ENCODE measurements at places on chromosomes 7 and 10. TPM values are rescaled to one million over a fixed set of nuclear protein-coding genes. Genes with fewer than 3 reads are reported as not detected.

GRCh38 chr10:129962872-129963640, 1.0 kb downstream of the EBF3 start:
- no peak for DNase-seq

GRCh38 chr10:45096001-45096400, 95.3 kb downstream of the ZNF22 start:
- DNase-seq, result no peak

- no peak for DNase-seq
These were observed 149.3 kb upstream of the NRP1 start for GRCh38 chr10:33483816-33484190.

DNA sequence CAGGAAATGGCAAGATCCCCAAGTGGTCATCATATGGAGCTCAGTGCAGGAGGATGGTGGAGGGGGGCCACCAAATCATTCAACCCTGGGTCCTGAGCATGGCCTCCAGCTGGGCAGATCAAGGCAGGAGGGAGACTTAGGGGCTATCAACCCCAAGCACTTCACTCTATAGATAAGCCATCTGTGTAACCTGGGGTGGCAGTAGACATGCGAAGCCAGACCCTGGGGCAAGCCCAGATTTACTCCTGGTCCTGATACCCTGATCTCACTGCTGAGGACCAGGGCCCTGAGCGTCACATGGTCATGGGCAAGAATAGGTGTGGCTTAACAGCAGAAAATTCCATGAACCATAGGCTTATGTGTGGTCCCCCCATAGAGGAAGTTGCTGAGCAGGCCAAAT, 173.0 kb upstream of the ADCY1 start:
- DNase-seq, result no peak

DNA sequence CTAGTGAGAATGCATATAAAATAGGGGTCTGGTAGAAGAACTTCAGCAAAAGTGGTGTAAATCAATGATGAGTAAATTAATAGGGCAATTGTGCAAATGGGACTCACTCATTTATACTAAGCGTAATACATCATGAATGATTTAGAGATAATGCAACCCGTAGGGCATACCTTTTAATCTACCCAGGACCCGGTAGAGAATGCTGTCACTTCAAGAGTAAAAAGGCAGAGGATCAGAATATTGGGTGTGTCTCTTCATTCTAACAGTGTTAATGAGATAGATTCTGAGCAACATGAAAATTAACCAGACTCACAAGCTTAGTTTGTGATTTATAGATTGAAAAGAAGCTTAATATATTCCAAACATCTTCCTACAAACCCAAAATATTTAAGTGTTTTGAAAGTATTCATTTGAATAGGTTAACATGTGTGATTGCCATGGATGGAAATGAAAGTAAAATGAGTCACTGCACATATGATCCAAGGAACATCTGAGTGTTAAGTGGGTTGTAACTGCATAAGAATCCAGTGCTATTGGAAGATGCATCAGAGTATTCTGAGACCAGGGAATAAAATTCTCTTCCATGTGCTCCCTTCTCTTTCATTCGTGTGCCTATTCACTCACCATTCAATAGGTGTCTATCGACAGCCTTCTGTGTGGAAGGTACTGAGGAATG, 690.6 kb downstream of the AUTS2 start:
- no peak for DNase-seq

DNA sequence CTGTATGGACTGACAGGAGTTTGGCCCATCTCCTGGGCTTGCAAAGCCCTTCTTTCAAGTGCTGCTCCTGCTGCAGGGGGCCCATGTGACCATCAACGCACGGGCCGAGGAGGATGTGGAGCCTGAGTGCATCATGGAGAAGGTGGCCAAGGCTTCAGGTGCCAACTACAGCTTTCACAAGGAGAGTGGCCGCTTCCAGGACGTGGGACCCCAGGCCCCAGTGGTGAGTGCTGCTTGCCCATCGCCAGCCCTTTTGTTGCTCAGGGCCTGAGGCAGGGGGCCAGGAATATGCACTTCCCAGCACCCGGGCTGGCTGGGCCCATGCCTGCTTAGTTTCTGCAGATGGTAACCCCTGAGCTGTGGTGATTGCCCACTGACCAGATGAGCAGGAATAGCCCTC, 8.7 kb downstream of the PGAM2 start:
- DNase-seq, result no peak

The GNAT3 gene
- total RNA-seq, result 1.2 TPM

DNA sequence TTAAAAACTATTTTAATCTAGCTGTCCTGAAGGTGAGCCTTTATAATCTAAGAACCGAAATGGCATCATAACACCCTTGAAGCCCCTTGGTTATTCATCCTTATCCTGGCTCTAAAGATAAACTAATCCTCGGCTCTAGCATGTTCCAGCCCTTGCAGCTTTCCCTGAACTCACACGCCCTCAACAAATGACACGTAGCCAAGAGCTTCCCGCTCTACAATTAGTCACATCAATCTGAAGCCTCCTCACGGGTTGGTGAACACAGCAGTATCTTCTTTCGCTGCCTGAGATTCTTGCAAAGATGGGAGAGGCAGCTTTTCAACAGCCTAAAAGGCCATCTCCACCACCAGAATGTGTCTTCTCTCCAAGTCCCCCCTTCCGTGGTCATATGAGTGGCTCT, 4.1 kb downstream of the FRMD4A start:
- DNase-seq, result no peak

GRCh38 chr10:126255313-126255712, 133.0 kb downstream of the ADAM12 start:
- no peak for DNase-seq

The RPS24 gene
- total RNA-seq, result 978 TPM

- no peak for DNase-seq
These were observed 31.3 kb downstream of the RABGEF1 start for GRCh38 chr7:66771795-66772194.

The SEMA4G gene
- total RNA-seq, result 55.1 TPM

DNA sequence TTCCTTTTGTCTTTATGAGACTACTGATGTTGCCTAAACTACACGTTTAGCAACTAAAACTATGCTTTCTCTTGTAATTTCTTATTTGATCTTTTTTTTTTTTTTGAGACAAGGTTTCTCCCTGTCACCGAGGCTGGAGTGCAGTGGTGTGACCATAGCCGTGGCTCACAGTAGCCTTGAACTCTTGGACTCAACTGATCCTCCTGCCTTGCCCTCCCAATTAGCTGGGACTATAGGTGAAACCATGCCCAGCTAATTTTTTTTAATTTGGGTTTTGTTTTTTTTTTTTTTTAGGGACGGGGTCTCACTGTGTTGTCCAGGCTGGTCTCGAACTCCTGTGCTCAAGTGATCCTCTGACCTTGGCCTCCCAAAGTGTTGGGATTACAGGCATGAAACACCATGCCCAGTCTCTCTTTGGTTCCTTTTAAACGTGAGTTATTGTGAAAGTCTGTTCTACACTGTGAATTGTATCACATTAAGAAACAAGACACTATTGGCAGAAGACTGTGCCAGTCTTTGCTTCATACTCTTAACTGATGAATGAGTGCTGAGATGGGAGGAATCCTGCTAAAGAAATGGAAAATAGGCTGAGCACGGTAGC, 6.4 kb downstream of the TMEM248 start:
- DNase-seq, result no peak

GRCh38 chr7:99618726-99619125, 2.0 kb downstream of the ZSCAN25 start:
- DNase-seq, result peak; percentile 3

GRCh38 chr7:21514062-21514461, 28.8 kb upstream of the DNAH11 start:
- DNase-seq, result no peak
